CD4-positive, alpha-beta T cell treated with Interleukin-17A for 1 hour (primary cell): ENCODE measurements at places on chromosomes 4 and X.

DNA sequence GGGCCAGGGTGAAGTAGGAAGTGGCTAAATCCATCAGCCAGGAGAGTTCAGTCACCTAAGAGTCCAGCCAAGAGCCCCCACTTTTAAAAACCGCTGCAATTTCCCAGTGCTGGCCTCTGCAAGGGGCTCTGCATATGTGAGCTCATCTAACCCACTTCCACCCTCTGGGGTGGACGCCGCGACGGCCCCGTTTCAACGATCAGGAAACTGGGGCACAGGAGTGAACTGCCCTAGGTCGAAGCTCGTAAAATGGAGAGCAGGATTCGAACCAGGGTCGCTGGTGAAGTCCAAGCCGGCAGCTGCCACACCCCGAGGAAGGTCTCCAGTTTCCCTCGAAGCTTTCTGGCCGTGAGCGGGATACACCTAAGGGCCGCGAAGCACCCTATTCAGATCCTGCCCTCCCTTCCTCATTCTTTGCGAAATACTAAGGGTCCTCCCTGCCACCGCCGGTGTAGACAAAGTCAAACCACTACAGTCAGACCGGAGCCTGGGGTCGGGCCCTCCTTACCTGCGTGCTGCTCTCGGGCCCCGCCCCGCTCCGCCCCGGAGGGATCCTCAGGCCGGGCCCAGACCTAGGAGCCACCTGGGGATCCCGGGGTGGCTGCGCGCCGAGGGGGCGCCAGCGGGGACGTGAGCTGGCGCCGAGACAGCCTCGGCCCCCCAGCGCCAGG is 446 bp downstream of the EVC2 start:
- no peak for DNase-seq

DNA sequence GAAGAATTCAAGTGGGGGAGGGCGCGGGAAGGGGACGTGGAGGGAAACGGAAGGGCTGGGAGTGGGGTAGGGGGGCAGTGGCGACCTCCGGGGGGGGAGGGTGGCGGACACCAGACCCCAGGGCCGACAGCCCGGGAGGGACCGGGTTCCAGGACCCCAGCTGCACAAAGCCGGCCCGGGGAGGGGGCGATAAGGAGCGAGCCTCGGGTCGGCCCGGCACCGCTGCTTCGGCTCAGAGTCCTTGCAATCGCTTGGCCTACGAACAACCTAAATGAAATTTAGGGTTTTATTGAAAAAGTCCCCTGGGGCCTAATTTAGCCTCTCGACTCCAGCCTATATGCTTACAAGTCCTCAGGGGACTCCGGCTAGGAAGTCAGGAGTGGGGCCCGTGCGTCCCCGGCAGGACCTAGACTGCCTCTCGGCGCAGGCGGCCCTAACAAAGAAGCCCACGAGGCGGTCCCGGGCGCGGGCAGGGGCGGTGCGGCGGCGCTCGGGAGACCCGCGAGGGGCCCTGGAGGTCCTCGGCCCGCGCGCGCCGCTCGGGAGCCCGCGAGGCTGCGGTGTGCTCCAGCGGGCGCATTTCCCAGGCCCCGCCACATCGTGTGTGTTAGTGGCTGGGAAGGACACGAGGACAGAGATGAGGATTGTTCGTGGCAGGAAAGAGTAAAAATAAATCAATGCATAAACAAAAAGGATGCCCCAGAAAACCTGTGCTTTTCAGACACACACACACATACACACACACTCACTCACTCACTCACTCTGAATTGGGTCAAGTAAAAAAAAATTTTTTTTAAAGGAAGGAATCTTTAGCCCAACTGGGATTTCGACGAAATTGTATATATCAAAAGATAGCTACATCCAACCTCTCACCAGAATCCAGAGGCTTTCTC is 70.0 kb downstream of the MGST2 start:
- no peak for DNase-seq

DNA sequence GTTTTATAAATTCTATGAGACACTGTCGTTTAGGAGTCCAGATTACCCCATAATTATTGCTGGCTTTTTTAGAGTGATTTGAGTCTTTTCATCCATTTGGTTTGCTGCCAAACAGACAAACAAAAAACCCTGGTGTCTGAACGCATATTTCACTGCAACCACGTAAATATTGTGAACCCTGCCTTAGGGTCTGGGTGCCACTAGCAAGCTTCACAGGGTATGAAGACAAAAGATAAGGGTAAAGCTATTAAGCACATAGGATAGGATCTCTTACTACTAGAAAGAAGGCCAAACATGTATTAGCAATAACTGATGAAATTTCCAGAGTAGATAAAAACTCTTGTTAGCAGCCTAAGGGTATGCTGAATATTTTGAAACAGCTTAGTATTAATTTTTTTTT is 143.3 kb downstream of the BANK1 start:
- DNase-seq = no peak

DNA sequence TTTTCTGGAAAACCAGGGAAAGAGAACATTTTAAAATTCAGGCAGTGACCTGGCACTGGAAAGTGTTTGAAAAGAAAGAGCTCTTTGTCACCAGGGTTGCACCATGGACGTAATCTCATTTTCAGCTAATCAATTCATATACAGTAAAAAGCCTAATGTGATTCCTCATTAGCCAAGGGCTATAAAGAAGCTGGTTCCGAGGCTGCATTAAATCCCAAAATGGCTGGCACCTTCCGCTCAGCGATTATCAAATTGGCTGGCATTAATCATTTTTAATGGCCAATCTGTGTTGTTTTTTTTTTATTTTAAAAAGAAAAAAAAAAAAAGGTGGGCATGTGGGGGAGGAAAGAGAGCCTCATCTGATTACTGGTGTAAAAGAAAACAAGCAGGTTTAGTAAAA is 341.4 kb downstream of the RAB28 start:
- no peak for DNase-seq

- no peak for DNase-seq
Observed at GRCh38 chr4:2944586-2945526, 18.4 kb downstream of the NOP14 start.

GRCh38 chr4:161581262-161582230 is 582.3 kb downstream of the FSTL5 start:
- no peak for DNase-seq
